CD4-positive, alpha-beta memory T cell (primary cell): ENCODE measurements at places on chromosomes 11 and 22. TPM values are rescaled to one million over a fixed set of nuclear protein-coding genes. Genes with fewer than 3 reads are reported as not detected.

Gene IRAG1
- not detected for total RNA-seq

Gene TMEM138
- 62.5 TPM for total RNA-seq

DNA sequence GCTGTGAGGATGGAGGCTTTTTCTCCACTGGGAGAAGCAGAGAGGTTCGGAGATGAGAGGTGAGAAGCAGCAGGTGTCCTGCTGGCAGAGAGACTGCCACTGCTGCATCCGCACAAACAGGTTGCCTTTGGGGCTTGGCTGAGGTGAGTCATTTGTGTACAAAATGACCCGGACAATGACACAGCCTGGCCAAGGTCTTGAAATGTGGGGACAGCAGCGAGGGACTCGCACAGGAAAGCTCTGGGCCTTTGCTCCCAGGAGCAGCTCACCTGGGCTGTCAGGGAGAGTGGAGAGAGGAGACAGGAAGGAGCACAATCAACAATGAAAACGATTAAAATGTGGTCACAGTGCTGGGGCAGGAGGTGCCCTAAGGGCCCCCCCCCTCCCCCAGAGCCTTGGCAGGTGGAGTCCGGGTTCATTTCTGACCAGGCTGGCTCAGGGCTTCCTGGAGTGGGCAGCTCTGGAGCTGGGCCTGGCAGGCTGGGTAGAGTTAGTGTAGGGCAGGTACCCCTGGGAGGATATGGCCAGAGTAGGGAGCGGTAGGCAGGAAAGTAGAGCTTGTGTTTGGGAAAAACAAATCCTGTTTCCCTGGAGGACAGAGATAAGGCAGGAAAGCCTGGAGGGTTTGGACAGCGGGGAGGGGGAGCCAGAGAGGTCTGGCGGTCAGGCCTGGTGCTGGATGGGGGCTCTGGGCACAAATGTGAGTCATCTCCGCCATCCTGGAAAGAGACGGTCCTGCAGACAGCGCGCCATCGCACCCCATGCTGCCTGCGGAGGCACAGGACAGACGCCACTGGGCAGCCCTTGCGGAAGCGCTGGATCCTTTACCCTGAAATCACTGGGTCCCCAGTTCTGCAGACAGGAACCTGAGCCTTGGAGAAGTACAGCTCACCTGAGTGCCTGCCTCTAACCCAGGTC, 37.8 kb upstream of the CELSR1 start:
- no peak overlapping the region for H3K27ac ChIP-seq
- H3K4me3 ChIP-seq: no peak overlapping the region
- DNase-seq: no peak
- peaks cover 26% of the 10 kb centered on the region for H3K4me1 ChIP-seq

Gene FANCF
- total RNA-seq: 23.5 TPM

- no peaks in the 10 kb centered on the region for H3K36me3 ChIP-seq
- no peaks in the 10 kb centered on the region for H3K27me3 ChIP-seq
- H3K4me3 ChIP-seq: no peak overlapping the region
- DNase-seq: no peak
- no peak overlapping the region for H3K27ac ChIP-seq
These were observed 25.0 kb downstream of the SWAP70 start for GRCh38 chr11:9688716-9689511.

GRCh38 chr22:30014244-30014643, 66.0 kb upstream of the HORMAD2 start:
- H3K4me1 ChIP-seq: no peaks in the 10 kb centered on the region
- no peak overlapping the region for H3K4me3 ChIP-seq
- DNase-seq: no peak
